Activated T-helper 1 cell treated with Interleukin-2 at 50 U/mL for 16 hours (primary cell): ENCODE measurements at places on chromosomes 6 and 20.

GRCh38 chr6:121143476-121143875, 190.8 kb downstream of the TBC1D32 start:
- no peak for DNase-seq

GRCh38 chr6:25689966-25690365, 38.0 kb downstream of the SCGN start:
- DNase-seq, result no peak

DNA sequence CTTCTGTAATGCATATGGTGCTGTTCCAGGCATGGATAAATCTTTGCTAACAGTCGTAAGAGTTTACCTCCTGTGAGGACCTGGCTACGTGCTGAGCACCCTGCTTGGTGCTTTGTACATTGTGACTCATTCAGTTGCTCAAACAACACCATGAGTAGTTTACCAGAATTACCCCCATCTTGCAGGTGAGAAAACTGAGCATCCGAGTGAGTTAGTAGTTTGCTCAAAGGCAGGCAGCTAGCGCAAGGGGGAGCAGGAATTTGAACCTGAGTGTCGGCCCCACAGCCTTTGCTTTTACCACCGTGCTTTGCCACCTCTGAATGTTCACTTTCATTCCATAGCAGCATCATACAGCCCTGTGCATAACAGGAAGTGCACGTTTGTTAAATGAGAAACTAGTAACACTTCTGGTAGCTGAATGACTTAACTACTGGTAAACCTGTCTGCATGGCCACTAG, 121.9 kb downstream of the MTHFD1L start:
- DNase-seq, result no peak

GRCh38 chr6:101276066-101276465, 117.4 kb upstream of the GRIK2 start:
- no peak for DNase-seq

- no peak for DNase-seq
Measured at GRCh38 chr6:37882724-37883413, 63.3 kb downstream of the ZFAND3 start.

DNA sequence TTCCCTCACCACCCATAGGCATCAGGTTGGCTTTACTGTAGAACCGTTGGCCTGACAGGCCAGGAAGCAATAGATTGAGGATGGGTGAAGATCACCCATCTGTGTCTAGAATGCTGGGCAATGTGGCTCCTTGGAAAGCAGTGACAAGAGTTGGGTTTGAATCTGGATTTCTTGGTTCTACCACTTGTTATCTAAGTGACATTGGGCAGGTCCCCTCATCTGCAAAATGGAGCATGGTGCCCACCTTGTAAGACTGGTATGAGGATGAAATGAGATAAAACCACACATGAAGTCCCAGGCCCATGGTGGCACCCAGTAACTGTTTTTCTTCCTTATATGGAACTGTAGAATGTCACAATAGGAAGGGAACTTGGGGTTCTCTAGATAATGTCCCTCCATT, 22.6 kb upstream of the SIRPB2 start:
- DNase-seq, result no peak

DNA sequence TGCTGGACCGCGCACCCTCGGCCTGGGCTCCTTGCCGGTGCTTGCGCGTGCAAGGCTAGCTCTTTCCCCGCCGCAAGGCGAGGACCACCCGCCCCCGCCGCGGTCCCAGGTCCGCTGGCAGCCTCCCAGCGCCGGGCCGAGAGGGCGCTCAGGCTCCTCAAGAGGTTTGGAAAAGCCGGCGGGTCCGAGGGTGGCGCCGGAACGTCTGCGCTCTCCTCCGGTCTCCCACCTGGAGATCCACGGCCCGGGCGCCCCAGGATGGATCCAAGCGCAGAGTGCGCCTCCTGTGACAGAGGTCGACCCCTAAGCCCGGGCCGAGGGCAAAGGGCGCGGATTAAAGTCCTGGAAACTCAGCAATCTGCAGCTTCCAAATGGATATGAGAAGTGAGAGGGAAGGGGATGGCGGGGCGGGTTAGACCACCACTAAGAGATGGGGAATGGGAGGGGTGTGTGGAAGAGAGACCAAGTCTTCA, 575 bp upstream of the MICAL1 start:
- DNase-seq, result no peak

- DNase-seq, result no peak
Measured at GRCh38 chr6:30964075-30964474, 19.4 kb upstream of the MUC21 start.

DNA sequence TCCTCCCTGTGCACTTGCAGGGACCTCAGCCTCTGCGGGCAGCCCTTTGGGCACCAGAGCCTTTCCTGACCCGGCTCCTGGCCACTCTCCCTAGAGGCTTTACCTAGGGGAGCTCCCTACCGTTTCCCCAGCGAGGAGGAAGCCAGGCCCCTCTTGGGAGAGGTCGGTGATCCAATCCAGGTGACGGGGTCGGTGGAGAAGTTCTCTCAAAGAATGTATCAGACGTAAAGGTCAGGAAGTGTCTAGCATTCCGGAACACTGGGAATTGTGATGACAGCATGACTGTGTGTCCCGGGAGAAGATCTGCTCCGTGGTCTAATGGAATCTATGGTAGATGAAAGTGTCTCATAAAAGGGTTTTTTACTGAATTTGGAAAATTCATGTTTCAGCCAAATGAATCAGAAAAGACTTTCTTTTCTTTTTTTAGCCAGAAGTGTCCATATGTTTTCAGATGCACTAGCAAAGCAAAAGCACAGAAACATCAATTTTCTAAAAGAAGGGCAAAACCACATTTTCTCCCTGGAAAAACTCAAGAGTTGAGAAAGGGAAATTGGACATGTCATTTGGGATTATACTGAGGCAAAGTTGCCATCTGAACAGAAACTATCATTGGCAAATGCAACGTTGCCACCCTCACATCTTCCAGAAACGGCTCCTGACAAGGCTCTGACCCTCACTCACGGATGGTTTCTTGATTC, 289.4 kb downstream of the THBS2 start:
- no peak for DNase-seq

GRCh38 chr6:122524056-122524455, 52.4 kb upstream of the SERINC1 start:
- DNase-seq, result no peak

GRCh38 chr6:133918208-133918930, 29.5 kb downstream of the TCF21 start:
- DNase-seq, result no peak

GRCh38 chr20:33273117-33273851, 9.7 kb upstream of the BPIFB1 start:
- no peak for DNase-seq

- DNase-seq, result no peak
Measured at GRCh38 chr6:136085370-136086115, 164.6 kb downstream of the MTFR2 start.

DNA sequence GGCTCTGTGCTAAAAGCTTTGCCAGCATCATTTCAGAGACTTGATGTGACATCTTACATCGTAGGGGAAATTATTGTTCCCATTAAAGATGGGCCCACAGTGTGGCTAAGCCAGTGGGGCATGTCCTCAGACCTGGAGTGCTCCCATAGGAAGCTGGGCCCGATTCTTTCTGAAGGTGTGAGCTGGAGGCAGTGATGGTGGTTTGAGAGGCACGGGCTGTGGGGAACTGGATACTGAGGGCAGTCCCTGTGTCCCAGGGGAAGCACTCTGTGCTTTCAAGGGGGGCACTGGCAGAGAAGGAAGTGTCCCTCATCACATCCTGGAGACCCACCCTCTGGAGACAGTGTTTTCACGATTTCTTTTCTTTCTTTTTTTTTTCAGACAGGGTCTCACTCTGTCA, 8.6 kb upstream of the FAM110A start:
- DNase-seq, result no peak

- DNase-seq, result no peak
Measured at GRCh38 chr20:48679599-48679998, 148.2 kb downstream of the PREX1 start.

- peak; percentile 39 for DNase-seq
Measured at GRCh38 chr6:16669227-16669626, 92.0 kb downstream of the ATXN1 start.

- DNase-seq, result no peak
Measured at GRCh38 chr20:63323357-63323981, 30.5 kb downstream of the COL20A1 start.

DNA sequence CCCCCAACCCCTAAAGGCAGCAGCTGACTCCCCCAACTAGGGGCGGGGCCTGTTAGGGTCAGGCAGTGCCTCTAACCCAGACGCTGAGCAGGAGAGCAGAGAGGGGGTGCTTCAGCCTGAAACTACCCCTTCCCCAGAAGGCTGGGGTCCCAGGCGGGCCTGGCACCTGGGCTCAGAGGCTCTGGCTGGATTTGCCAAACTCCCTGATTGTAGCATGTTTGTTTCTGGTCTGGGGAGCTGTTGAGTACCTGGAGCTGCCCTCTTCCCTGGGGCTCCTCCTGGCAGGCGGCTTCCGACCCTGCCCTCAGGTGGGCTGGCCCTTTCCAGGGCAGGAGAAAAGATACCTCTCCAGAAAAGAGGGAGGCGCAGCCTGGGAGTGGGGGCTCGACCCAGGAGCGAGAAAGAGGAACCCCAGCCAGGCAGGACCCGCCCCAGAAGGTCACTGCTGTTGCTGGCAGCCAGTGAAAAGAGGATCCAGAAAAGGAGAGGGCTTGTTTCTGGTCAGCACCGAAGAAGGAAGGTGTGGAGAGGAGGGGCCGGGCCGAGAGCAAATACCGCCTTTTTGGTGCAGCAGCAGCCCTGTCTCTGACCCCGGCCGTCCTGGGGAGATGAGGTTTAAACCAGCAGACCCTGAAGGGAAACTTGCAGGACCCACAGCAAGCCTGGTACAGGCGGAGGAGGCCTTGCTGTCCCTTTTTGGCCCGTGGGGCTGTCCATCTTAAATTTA, 810 bp upstream of the ABHD16B start:
- DNase-seq, result no peak

DNA sequence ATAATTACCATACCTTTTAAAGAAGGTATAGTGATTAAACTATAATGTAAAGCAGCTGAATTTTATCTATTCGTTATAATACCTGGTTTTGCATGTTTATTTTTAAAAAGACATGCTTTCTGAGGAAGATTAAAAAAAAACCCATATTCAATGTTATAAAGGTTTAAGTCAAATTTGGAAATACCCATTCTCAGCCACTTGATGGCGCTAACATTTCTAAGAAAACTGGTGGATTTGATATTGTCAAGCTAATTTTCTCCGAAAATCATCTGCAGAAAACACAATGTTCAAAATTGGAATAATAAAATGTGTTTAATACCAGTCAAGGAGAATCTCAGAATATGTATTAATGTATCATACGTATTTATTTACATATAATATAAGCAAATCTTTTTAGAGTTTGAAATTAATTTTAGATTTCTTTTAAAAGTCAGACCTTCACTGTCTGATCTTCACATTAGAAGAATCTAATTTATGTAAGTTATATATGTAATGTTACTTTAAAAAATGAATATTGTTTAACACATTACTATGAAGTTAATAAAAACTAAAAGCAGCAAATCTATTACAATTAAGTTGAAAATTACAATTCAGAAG, 35.0 kb downstream of the SHPRH start:
- no peak for DNase-seq

- DNase-seq, result no peak
Measured at GRCh38 chr20:4817230-4817671, 95.5 kb downstream of the PRND start.

DNA sequence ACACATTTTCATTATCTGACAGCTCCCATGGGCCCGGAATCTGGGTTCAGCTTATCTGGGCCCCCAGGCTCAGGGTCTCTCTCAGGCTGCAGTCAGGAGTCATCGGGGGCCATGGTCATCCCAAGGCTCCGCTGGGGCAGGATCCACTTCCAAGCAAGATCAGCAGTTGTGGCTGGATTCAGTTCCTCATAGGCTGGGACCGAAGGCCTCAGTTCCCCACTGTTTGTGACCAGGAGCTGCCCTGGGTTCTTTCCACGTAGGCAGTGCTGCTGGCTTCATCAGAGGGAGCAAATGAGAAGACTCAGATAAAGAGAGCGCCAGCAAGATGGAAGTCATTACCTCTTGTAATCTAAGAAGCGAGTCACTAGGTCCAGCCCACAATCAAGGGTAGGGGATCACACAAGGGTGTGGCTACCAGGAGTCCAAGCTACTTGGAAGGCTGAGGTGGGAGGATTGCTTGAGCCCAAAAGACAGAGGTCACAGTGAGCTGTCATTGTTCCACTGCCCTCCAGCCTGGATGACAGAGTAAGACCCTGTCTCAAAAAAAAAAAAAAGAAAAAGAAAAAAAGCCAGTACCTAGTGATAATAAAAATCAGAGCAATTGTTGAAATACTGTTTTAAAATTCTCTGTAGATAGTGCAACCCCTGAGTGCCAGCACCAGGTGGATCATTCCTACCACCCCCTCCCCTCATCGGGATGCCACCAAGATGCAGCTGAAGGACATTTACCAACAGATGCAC, 162.7 kb downstream of the NFATC2 start:
- no peak for DNase-seq

- no peak for DNase-seq
Measured at GRCh38 chr6:146883640-146884531, 285.1 kb downstream of the ADGB start.

DNA sequence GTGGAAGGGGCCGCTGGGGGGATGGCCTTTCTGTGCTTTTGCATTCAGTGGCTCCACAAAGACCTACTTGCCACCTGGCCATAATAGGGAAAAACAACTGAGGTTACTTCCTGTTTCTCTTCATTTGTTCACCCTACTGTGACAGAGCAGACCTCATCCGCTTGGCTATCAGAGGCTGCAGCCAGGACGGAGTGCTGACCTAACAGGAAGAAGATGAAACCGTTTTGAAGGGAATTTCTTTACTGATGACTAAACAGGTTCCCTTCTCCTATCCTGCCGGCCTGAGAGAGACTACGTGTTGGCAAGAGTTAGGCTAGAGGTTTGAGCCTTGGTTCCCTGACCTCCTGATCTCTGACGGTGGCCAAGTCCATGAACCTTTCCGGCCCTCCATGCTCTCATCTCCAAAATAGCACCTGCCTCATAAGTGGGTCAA, 21.3 kb downstream of the PRR18 start:
- no peak for DNase-seq

- no peak for DNase-seq
Measured at GRCh38 chr20:24587384-24588046, 118.1 kb downstream of the SYNDIG1 start.

GRCh38 chr6:166772518-166772917, 145.5 kb upstream of the RPS6KA2 start:
- no peak for DNase-seq

DNA sequence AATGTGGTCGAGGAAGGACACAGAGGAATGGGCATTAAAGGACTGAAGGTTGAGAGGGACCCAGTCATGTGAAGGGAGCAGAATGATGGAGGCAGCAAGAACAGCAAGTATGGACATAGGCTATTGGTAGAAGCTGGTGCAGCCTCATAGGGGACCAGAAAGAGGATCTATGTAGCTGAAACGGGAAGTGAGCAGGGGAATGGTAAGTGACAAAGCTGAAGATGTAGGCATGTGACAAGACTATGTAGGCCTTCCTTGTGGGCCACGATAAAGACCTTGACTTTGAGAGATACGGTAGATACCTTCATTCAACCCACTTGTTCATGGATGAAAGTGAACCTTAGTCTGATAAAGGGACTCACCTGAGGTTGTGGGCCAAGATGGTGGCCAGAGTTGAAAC, 3.5 kb downstream of the CTNNBL1 start:
- no peak for DNase-seq

GRCh38 chr6:33547499-33547898, 32.6 kb downstream of the BAK1 start:
- DNase-seq, result no peak
